ENCODE measurements at places on chromosomes 12 and 14.
A peak's percentile ranks its signal among the peaks of the same experiment; 100 is the strongest.

GRCh38 chr14:104784218-104784568 lies 11.4 kb downstream of the AKT1 start:
- no peak for DNase-seq

DNA sequence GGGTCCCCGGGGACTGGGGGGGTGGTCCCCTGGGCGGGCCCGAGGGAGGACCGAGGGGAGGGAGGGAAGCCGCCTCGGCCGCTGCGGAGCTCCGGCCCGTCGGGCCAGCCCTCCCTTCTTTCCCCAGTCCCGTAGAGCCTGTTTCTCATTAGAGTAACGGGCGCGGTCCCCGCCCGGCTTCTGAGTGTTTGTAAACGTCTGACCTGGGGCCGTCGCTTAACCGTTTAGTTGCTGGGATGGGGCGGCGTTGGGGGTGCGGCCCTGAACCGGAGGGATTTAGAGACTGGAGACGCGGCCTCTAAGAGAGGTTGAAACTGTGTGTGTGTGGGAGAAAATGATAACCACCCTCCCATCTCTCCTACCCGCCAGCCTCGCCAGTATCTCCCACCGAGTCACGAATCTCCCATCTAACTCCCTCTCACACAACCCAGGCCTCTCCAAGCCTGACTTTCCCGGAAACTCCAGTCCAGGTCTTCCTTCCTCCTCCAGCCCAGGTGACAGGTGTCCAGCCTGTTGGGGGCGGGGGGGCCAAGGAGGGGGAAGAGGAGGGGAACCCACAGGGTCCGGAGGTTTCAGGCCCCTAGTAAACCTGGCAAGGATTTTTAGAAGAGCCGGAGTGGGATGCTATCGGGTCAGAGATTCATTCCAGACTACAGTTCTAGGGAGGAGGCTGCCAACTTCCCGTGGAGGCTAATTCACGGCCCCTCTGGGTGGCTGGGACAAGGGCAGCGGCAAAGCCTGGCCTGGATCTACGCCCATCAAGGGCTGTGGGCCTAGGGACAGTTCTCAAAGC lies 1.1 kb upstream of the NFATC4 start:
- peak; percentile 99 for DNase-seq

- peak; percentile 98 for DNase-seq
These were observed 27.7 kb upstream of the JDP2 start for GRCh38 chr14:75399843-75400775.

- DNase-seq: no peak
These were observed 65.2 kb downstream of the ARL6IP4 start for GRCh38 chr12:123045678-123046077.

- no peak for DNase-seq
These were observed 1278.1 kb downstream of the AACS start for GRCh38 chr12:126343321-126343720.

GRCh38 chr12:73418541-73418940 lies 1119.1 kb upstream of the ATXN7L3B start:
- no peak for DNase-seq

DNA sequence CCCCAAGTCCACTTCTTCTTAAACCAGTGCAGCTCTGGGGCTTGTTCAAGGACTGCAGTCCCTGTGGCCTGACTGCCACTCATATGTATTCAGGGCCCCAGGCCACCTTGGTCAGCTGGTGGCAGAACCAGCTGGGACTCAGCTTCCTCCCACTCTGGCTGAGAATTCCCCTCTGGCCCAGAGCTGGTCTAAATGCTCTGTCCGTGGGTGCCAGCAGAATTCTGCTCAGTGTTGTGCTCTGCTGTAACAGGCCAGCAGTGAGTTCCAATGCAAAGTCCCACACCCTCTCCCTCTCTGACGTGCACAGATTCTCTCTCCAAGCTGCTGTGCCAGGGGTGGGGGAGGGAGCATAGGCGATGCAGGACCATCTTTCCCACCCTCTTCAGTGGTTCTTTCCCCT lies 210.4 kb upstream of the RGS6 start:
- no peak for DNase-seq

- DNase-seq: no peak
These were observed 46.1 kb downstream of the STX2 start for GRCh38 chr12:130792821-130793553.

DNA sequence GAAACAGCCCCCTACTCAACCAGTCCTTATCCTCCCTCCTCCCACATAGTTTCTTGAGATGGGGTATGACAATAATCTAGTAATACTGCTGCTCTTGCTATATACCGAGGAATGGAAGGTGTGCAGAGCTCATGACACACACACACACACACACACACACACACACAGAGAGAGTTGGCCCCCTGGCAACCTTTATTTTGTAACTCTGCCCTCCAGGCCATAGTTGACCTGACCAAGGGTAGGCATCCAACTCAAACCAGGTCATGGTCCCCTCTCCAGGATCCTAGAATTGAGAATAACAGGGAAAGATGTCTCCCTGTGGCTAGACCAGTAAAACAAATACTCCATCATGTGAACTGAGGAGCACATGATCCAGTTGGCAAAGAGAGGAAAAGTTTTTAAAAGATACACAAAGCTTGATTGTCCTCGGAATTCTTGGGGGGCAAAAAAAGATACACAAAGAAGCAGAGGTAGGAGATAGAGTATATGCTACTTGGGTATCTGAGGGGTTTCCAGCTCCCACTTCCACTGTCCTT lies 11.3 kb downstream of the ERO1A start:
- no peak for DNase-seq

- no peak for DNase-seq
These were observed 130.1 kb upstream of the HIF1A start for GRCh38 chr14:61565181-61565580.

GRCh38 chr14:22387776-22388241 lies 201.2 kb downstream of the DAD1 start:
- DNase-seq: no peak

Measured in NCI-H1105 (cell line).